GM12865 (cell line): ENCODE measurements at places on chromosomes 12 and 14.

GRCh38 chr12:6336079-6336888, 5.6 kb downstream of the TNFRSF1A start:
- DNase-seq, result peak; percentile 52

DNA sequence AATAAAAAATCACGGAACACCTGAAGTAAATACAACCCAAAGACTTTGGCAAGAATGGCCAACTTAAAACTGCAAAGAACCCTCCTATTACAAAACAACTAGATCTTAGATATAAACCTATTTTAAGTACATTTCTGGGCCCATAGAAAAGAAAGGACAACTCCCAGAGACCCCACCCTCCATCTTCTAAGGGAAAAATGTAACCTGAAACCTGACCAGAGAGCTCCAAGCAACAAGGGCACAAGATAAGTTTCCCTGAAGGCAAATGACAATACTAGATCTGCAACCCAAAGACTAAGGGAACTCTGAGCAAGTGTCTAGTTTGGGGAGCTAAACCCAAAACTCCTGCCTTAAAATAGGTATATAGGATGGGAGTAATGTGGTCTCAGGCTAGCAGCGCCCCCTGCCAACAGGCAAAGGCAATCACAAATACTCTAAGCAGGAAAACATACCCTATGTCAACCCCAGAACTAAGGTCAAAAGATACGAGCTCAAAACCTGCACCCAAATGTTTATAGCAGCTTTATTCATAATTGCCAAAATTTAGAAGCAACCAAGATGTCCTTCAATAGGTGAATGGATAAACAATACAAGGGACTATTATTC, 218.9 kb downstream of the ITPR2 start:
- peak; percentile 45 for DNase-seq

DNA sequence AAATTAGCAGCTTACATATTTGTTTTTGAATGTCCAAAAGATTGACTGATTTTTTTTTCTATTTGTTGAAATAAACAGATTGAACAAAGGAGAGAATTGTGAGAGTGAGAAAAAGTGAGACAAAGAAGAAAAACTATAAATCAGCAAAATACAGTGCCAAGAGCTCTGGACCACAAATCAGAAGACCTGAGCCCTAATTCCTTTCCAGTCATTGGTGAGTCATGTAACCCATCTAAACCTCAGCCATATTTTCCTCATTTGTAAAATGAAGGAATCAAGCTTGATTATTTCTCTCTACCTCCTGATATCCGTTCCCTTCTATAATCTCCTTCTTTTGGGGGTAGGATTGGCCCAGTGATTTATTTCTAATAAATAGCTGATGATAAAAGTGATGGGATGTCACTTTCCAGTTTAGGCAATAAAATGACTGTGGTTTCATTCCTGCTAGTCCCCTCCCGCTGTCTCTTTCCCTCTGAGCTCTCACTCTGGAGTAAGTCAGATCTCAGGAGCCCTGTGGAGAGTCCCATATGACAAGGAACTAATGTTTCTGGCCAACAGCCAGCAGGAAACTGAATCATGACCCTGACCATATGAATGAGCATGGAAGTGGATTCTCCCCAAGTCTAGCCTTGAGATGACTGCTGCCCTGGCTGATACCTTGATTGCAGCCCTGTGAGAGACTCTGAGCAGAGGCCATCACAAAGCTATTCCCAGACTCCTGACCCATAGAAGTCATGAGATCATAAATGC, 218.9 kb downstream of the ACSS3 start:
- DNase-seq, result no peak

DNA sequence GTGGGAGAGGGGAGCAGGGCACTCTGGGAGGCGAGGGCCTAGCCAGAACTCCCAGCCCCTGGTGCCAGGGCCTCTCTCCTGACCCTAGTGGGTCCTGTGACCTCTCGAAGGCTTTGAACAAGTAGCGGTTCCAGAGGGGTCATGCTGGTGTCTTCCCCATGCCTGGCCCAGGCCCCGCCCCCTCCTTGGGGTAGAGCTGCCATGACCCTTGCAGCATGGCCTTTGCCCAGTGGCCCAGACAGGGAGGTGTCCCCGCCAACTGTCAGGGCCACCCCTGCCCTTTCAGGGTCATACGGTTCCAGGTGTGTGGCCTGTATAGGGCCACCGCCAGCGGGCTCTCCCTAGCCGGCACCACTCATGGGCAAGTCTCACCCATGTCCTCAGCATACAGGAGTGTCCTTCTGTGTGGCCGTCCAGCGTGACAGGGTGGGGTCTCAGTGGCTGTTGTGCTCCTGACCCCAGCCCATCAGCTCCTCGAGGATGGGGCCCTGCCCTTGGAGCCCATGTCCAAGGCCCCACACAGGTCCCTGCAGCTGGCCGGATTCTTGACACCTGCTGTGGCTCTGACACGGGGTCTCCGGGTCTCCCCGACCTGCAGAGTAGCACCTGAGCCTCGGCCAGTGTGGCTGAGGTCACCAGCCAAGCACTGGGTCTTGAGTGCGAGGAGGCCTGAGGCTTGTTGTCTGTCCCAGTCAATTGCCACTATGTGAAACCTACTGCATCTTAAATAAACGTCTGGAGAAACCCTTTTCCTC, 34.6 kb downstream of the PACS2 start:
- no peak for DNase-seq

GRCh38 chr14:96078625-96079016, 39.5 kb downstream of the C14orf132 start:
- peak; percentile 37 for DNase-seq

DNA sequence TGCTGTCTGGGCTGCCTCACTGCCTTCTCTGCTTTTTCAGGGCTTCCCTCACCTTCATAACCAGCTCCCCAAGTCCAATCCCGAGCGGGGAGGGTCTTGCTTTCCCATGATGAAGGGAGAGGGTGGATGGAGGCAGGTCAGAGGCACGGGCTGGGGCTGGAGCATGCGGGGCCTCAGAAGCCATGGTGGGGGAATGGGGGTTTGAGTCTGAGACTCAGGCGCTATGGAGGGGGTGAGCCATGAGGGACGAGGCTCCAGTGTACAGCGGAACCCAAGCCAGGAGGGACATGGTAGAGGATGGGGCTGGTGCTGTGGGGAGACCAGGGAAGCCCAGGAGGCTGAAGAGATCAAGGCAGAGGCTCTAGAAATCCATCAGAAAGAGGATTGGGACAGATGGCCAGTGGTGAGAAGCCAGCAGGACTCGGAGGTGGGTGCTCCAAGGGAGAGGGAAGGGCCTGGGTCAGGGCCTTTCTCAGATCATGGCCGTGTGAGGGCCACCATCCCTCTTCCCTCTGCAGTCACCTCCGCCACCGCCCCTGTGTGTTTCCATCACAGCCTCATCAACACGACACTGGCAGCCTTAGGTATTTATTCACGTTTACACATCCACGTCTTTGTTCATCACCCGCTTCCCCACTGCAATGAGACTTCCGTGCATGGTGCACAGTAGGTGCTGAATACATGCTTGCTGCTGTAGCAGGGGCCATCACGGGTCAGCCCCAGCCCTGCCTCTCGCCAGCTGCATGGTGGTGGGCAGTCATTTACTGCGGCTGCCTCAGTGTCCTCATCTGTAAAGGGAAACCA, 144.7 kb downstream of the ADGRD1 start:
- no peak for DNase-seq

GRCh38 chr12:111010061-111010460, 89.7 kb upstream of the MYL2 start:
- no peak for DNase-seq

- DNase-seq, result no peak
Observed at GRCh38 chr12:79294590-79294989, 396.2 kb downstream of the PAWR start.

DNA sequence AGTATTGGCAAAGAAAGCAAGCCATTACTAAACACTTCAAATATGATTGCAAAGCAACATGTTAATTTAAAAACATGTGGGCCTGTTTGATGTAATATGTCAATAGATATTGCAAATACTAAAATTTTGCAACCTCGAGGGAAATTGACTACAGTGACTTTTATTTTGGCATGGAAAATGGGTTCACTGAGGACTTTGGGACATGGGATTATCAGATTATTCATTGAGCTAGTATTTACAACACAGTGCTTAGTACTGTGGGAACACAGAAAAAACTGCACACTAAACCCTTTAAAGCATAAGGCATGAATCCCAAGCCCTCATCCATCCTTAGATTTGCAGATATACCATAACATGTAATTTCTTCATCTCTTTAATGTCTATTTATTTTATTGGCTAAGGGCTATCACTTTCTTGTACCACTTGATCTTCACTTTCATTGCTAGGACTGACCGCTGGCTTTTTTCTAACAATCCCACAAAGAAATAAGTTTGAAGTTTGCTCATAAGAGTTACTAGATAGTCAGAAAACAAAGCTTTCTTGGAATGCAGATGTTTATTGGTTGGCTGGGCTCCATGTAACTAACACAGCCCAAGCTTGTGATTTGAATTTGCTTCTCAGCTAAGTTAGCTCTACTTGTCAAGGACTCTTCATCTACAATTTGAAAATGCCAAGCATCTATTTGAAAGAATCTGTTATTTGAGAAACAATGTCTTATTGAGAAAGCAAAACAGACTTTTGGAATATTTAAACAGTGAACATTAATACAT, 48.7 kb downstream of the PPFIBP1 start:
- DNase-seq, result no peak
